Dermis microvascular lymphatic vessel endothelial cell (primary cell): ENCODE measurements at places on chromosomes 16 and 17.

GRCh38 chr17:4944163-4944553, 4.1 kb downstream of the RNF167 start:
- no peak for DNase-seq

DNA sequence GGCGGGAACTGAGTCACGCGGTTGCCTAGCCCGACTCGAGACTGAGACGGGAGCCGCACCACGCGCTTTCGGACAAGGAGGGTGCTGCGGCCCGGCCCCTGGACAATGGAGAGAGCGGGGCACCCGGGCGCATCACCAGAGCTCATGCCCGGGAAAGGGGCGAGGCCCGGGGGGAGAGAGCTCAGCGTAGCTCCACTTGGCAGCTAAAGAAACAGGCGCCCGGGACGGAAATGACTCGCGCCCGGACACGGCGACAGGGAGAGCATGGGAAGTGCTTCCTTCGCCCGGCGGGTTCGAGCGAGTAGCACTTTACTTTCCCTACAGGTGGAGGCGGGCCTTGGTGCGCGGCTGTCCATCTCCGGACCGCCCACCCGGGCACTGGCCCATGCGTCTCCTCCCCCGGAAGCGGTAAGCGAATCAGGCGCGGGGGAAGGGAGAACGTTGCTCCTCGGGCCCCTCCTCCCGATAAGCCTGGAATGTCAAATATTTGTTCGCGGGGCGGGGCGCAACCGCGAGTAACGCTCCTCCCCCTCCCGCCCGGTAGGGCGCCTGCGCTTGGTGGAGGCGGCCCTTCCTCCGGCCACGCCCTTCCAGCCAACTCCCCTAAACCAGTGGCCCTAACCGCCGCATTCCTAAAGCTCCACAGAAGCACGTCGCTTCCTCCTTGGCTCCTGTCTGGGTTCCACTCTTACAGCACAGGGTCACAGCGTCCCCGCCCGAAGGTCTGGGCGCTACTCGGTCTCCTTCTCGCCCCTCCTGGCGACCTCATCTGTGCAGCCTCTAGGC, 1.5 kb upstream of the ESRP2 start:
- DNase-seq = peak; percentile 94

- DNase-seq = no peak
Measured at GRCh38 chr16:22397464-22397863, 23.0 kb upstream of the CDR2 start.

DNA sequence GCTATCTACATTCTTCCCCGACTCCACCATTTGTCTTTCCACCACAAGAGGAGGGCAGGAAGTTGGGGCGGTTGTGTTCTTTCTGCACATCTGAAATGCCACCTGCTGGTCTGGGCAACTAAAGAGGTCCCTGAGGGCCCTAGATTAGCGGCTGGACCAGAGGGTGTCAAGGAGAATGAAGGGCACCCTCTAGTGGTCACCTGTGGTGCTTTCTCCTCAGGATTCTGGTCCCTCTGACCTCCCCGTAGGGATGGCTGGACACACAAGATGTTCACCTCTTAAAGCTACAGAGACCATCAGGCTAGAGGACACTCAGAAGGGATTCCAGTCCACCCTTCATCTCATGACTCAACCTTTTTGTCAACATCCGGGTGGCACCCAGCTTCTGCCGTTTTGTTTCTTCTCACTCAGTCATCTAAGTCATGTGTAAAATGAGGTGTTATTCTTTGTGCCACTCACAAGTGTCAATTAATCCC, 2.9 kb upstream of the SCIMP start:
- peak; percentile 61 for DNase-seq

DNA sequence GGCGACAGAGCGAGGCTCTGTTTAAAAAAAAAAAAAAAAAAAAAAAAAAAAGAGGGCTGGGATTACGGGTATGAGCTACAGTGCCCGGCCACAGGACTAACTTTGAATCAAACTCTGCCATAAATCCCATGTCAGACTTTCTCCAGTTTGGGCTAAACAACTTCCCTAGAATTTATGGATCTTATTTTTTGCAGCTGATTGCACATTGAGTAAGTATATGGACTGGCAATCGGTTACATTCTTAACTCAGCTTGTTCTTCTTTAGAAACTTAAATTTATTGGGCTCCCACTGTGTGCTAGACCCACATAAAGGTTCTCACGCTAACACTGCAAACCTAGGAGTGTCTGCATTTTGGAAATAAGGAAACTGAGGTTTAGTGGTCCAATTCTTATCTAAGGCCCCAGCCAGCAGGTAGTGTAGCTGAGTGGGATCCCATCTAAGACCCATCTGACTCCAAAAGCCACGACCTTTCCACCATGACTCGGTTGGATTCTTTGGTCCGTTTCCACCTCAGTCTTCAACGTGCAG, 718 bp upstream of the CBFB start:
- DNase-seq = no peak

- no peak for DNase-seq
Measured at GRCh38 chr17:49013311-49014213, 16.4 kb downstream of the IGF2BP1 start.
